ENCODE measurements at places on chromosomes 4 and X.

DNA sequence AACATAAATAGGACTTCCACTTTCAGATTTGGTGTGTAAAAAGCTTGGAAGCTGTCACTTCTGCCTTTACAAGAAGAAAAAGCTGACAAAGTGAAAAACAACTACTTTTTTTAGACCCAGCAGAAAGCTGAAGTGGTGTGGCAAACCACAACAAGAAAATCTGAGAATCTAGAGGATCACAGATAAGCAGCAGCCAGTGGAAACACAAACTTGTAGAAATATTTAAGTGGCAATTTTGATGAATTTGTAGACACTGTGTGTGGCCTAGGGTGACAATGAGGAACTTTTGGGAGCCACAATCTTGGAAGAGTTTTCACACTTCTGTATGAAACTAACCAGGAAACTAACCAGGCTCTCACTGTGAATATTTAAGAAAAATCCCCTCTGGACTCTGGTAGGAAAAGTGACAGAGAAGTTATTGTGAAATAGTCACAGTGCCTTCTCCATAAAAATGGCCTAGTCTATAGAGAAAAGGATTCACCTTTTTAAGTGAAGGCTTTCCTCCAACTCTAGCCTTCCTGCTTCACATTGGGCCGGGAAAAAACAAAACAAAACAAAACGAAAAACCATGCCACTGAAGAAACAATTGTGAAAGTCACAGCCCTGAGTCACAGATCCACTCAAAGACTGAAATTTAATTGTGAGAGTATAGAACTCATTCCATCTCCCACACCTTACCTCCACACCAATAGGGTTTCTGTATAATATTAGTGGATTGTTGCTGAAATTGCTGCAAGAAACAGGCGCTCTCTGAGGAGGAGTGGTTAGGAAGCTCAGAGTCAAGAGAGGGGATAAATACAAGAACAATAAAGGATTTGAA, 26.7 kb upstream of the GUCY1A1 start:
- no peak for DNase-seq

DNA sequence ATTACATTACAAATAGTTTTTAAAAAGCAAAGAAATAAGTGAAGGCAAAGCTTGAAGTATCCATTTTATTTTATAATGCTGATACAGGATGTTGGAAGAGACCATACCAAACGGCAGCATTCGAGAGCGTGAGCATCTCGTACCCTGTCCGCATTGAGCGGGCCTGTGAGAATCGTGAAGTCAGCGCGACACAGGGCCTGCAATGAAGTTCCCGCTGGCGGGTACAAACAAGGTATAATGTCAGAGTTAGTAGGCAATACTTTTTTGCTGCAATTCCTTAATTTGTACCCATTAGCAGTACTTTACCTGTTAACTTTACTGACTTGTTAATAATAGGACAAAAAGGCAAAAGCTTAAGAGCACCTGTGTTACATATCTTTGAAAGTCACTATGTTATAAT, 19.0 kb downstream of the HNRNPD start:
- DNase-seq: no peak

DNA sequence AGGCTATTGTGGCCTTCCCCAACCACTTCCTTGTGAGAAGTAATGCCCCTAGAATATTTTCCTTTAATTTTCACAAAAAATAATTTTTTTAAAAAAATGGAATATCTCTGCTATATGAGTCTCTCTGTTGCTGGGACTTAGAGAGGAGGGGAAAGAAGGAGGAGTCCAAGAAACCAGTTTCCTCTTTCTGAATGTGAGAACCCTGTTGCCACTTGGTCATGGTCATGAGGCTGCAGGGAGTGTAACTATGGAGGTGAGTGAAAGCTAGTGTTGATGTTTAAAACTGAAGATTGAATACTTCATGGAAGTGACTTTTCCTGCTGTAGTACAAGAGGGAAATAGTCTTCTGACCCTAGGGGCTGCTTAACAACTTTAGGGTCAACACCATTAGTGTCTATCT, 20.4 kb downstream of the KIAA1210 start:
- no peak for DNase-seq

DNA sequence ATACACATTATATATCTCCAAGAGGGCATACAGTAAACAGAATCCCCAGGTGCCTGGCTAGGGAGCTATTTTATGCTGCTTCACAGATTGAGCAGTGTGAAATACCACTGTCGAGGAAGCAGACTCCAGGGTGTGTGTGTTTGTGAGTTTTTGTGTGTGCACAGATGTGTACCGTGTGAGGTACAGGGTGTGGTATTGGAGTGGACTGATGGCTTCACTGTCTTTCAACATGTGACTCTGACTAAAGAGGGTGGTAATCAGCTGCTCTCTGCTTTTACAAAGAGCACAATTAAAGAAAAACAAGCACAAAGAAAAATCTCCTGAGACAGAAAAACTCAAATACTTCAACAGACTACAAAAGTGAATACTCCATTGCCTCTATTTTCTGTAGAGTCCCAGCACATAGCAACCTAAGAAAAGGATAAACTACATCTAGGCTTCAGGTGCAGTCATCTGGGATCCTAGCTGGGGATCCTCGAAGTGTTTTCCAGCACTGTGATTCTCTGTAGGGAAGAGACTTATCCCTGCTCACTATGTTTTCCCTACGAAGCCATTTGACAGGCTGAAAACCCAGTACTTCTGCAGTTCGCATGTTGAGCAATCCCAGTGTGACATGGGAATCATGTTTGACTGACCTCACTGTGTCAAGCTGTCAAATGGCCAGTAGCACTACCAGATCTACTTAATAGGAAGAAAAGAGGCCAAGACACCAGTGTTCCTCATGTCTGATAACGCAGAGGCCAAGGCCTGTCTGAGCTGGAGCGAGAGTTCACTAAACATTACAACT, 100.3 kb downstream of the CDS1 start:
- no peak for DNase-seq

- no peak for DNase-seq
Measured at GRCh38 chrX:69000877-69001276, 164.4 kb downstream of the PJA1 start.

DNA sequence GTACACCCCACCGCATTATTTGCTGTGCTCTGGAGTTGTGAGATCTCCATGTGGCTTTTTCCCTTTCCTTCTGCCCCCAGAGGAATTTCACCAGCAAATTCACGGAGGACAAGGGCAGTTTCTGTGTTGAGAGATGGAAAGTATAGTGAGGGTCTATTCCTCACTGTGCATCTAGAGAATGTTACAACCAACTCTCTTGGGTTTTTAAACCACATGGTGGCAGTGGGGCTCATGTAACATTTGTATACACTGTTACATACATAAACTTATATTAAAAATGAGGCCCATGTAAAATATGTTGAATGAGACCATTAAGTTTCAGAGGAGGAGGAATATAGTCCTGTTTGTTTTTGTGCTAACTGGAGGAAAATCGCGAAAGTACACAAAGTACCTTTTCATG, 909 bp upstream of the PRKG2 start:
- no peak for DNase-seq

GRCh38 chrX:11386812-11387211, 93.6 kb downstream of the AMELX start:
- DNase-seq: no peak

- no peak for DNase-seq
Measured at GRCh38 chr4:154642373-154643009, 30.0 kb upstream of the FGG start.

DNA sequence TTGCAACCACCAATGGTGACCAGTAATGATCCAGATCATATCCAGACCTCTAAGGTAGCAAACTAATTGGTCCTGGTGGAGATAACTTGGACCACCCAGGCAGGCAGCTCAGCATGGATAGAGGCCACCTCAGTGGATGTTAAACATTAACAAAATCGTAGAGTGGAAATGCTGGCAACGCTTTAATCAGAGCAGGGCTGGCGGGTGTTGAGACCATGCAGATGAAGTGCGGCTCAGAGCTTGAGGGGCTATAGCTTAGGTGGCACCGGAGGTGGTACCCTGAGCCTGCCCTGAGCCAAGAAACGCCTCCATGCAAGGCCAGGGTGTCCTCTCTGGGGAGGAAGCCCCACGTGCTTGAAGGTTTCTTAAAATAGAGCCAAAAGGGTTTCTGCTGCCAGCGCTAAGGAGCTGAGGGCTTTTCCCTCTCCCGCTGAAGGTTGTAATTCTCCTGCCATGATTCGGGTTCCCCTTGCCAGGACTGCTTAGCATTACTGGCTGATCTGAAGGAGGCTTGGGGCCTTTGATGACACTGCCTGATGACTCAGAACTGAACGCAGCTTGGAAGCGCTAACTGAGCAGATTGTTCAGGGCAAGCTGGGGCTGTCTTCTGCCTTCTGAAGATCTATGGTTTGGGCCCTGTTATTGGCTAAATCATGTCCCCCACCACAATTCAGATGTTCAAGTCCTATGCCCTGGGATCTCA, 177.8 kb upstream of the ATP6AP2 start:
- no peak for DNase-seq

DNA sequence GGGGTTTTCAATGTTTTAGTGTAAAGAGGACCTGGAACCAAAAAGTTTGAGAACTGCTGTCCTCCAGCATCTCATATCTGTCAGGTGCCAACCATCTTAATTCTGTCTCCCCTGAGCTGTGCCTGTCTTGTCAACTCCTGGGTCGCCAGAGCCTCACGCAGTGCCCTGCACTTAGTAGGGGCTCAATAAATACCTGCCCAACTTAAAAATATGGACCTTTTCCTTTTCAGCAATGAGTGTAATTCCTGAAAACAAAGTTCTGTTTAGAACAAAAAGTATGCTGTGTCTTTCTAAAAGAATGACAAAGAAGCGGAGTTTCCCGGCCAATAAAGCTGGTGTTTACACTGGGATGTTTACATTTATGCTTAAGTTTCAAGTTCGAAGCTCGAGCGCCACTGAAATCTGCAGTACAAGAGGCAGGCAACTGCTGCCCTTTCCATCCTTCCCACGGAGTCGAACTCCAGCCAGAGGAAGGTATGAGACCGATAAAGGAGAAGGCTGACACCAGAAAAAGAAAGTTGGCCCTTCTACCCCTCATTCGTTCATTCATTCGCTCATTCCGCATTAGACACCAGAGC, 1.1 kb upstream of the HTATSF1 start:
- no peak for DNase-seq

DNA sequence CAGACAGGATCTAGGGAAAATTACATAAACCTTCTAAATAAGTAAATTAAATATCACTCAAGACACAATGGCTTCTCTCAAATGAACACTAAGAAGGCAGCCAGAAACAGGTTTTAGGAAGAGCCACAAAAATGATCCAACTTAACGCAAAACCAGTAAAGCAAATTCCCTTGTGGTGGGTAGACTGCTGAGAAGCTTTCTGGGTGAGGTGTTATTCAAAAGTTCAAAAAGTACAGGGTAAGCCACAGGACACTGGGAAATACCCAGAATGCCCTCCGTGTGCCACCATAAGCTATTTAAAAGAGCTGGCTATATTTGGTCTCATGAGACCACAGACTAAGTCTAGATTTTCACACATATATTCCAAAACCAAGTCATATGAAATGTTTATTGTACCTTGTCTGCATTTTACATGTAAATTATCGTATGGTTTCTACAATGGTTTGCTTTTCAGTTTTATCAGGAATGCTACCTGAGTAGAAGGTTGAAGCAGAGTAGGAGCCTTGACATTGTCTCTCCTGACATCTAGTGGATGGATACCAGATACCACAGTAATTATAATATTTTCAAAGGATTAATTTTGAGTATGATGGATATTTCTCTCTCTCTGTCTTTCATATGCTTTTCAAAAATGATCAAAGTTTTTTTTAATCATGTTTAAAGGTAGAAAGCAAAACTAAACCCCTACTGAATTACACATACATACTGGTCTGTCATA, 109.3 kb upstream of the KLHL13 start:
- no peak for DNase-seq

DNA sequence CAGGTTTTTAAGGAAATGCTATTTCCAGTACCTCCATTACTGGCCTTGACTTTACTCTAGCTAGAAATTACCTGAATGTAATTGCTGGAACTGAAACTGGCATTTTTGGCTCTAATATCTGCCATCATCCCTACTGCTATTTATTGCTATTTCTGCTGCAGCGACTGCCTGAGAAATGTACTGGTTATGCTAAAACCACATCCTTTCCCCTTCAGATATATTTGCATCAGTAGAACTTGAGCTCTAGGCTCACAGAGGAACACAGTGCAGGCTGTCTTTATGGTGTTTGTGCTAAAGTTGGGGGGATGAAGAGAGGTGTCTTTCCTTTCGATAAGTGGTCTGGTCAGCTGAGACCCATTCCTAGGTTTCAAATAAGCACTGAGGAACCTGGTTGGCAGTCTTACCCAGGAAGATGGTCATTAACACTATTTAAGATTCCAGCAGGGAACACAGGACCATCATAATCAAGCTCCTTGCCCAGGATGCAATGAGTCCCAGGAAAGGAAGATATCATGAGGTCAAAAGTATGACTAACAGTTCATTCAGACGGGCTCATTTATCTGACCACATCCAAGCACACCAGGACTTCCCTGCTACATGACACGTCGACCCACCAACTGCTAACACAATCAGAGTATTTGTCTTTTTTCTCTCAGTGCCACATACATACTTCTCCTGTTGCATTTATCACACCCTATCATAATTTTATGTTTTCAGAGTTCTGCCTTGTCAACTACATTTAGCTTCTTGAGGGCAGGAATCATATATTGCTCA, 137.4 kb downstream of the GABRA3 start:
- DNase-seq: no peak

GRCh38 chr4:36273276-36273675, 8.1 kb upstream of the DTHD1 start:
- no peak for DNase-seq

GRCh38 chr4:115749404-115749803, 636.0 kb upstream of the NDST4 start:
- DNase-seq: no peak

GRCh38 chr4:13413729-13414437, 70.3 kb downstream of the RAB28 start:
- DNase-seq: no peak

GRCh38 chrX:17613979-17614588, 123.2 kb upstream of the SCML1 start:
- no peak for DNase-seq

Data from nucleus accumbens (tissue), 56 donors.